ENCODE measurements at places on chromosomes 3 and 15. TPM values are rescaled to one million over a fixed set of nuclear protein-coding genes. Genes with fewer than 3 reads are reported as not detected.
A peak's percentile ranks its signal among the peaks of the same experiment; 100 is the strongest.

- H3K4me3 ChIP-seq = no peak overlapping the region
- H3K27me3 ChIP-seq = no peaks in the 10 kb centered on the region
- no peaks in the 10 kb centered on the region for H3K4me1 ChIP-seq
- H3K27ac ChIP-seq = no peak overlapping the region
Measured at GRCh38 chr3:115898656-115899410, 275.5 kb downstream of the GAP43 start.

DNA sequence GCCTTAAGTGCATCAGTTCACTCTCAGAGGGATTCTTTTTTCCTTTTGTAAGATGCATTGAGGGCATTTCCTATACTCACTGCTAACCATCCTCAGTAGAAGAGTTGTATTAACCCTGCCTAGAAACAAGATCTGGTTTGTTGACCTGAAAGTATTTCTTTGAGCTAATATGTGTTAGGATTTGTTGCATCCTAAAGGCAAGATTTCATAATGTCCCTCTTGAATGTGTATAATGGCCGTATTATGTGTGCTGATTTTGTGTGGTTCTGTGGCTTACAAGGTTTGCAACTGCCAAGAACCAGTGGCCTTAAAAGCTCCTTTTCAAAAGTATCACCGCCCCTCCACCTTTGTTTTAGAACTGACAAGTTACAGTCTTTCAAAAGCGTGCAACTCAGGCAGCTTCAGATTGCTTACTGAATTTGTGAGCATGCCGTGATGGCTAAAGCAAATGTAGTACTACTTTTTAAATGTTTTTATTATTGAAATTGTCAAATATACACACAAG, 182.0 kb upstream of the BHLHE40 start:
- no peaks in the 10 kb centered on the region for H3K4me1 ChIP-seq
- H3K4me3 ChIP-seq = no peak overlapping the region
- no peaks in the 10 kb centered on the region for H3K27me3 ChIP-seq
- no peaks in the 10 kb centered on the region for H3K36me3 ChIP-seq
- no peak for DNase-seq

DNA sequence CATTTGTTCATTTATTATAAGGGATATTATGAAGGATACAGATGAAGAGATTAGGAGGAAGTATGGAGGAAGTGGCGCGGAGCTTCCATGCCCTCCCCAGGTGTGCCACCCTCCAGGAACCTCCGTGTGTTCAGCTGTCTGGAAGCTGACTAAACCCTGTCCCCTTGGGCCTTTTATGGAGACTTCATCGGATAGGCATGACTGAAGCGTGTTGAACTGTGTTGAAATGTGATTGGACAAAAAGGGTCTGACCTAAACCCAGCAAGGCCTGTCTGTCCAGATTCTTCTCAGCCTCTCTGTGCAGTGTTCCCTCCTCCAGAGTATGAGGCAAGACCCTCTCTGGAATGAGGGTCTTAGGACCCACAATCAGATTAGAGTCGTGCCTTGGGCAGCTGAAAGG, 31.7 kb downstream of the HACD3 start:
- no peak overlapping the region for H3K27ac ChIP-seq
- no peak overlapping the region for H3K4me3 ChIP-seq
- peaks cover 4% of the 10 kb centered on the region for H3K36me3 ChIP-seq
- H3K4me1 ChIP-seq = no peaks in the 10 kb centered on the region
- H3K27me3 ChIP-seq = no peaks in the 10 kb centered on the region
- DNase-seq = no peak

- H3K4me3 ChIP-seq = no peak overlapping the region
- no peaks in the 10 kb centered on the region for H3K27me3 ChIP-seq
- peaks cover 36% of the 10 kb centered on the region for H3K4me1 ChIP-seq
- peak; percentile 23 for DNase-seq
- H3K27ac ChIP-seq = peak overlapping the region; percentile 51
- no peaks in the 10 kb centered on the region for H3K36me3 ChIP-seq
Measured at GRCh38 chr15:71708051-71708429, 102.3 kb upstream of the NR2E3 start.

GRCh38 chr3:125054449-125055329, 1.1 kb downstream of the HEG1 start:
- peak overlapping the region; percentile 87 for H3K27ac ChIP-seq
- no peaks in the 10 kb centered on the region for H3K36me3 ChIP-seq
- H3K4me3 ChIP-seq = peak overlapping the region; percentile 47
- DNase-seq = no peak

DNA sequence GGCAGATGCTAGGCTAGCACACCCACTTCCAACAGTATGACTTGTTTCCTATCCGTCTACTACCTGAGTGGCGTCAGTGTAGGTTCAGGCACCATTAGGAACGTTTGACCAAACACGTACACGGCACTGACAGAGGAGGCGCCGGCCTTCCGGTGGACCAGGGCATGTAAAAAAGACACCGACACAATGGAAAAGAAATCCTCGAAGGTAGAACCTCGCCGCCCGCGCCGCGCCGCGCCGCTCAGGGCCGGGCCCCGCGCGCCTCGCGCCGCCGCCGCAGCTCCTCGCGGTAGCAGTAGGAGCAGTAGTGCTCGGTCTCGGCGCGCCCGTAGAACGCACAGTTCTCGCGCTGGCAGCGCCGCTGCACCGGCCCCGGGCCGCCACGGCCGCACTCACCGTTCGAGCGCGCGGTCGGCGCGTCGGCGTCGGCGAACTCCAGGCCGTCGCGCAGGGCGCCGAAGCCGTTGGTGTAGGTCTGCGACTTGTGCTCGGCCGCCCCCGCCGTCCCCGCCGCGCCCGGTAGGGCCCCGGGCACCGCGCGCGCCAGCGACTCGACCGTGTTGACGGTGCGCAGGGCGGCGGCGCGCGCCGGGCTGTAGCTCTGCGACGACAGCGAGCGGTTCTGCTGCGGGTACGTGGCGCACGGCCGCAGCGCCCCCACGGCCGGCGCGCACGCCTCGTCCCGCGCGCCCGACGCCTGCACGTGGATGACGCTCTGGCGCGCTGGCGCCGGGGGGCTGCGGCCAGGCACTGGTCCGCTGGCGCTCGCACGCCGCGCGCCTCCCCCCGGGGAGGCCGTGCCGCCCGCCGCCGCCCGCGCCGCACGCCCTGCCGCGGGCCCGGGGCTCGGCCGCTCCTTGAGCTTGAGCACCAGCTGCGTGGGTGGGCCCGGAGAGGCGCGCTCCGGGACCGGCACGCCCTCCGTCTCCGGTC, 156.7 kb downstream of the KLF13 start:
- H3K36me3 ChIP-seq = no peaks in the 10 kb centered on the region
- H3K27ac ChIP-seq = peak overlapping the region; percentile 34
- no peak for DNase-seq

BNC1 gene
- not detected for total RNA-seq

MUC13 gene
- 37.8 TPM for total RNA-seq

IFT122 gene
- total RNA-seq = 77.6 TPM

Data from transverse colon (tissue), 4 donors.